Stimulated activated naive CD4-positive, alpha-beta T cell treated with Interleukin-2 at 50 U/mL for 16 hours (primary cell): ENCODE measurements at places on chromosomes 7 and 10.
A peak's percentile ranks its signal among the peaks of the same experiment; 100 is the strongest.

GRCh38 chr10:48818081-48818480 lies 121.6 kb downstream of the LRRC18 start:
- no peak for DNase-seq

DNA sequence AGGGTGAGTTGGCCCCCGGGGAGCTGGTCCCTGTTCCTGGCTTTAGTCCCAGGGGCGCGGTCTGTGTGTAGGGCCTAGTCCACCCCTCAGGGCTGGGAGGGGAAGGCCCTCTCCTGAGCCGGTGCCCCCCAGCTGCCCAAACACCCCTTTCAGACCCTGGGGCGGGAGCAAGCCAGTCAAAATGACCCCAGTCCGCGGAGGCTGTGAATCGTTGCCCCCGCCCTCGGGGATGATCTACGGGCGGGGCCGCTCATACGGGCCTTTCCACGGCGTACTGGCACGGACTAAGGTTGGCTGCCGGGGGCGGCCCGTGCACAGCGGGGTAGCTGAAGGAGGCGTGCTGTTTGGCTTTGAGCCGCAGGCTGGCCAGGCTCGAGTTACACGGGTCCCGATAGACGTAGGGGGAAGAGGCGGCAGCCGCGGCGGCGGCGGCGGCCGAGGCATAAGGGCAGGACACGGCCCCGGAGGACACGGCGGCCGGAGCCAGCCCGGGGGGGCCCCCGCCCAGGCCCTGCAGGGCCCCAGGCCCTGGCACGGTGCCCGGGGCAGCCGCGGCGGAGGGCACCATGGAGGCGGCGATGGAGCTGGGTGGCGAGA lies 4.3 kb downstream of the ELOVL3 start:
- DNase-seq = peak; percentile 20

DNA sequence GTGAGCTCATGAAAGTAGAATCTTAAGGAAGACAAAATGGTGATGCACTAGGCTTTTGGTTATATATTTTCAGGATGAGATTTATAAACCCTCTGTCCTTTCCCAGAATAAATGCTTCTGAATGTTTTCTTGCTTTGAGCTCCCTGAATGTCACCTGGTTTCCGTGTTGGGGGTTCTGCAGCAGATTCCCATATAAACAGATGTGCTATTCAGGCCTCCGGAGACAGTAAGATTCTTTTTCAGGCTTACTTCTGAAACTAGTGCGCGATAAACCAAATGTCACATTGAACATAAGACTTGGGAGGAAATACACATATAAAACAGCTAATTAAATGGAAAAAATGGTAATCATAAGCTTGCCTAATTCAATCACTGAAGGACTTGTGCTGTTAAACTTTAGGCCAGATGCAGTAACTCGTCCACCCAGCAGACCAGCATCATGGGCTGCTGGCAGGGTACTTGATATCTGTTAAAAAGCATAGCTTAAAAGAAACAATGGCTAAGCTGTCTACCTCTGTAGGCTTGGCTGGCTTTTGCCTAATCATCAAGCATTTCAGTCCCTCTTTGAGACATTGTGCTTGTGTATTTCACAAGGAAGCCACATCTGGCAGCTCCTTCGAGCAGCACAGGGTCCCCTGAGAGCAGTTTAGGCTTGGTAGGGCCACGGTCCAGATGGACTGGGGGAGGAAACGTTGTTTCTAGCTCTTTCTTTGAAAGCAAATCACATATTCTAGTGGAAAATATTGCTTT lies 281.2 kb upstream of the KIAA1217 start:
- no peak for DNase-seq

DNA sequence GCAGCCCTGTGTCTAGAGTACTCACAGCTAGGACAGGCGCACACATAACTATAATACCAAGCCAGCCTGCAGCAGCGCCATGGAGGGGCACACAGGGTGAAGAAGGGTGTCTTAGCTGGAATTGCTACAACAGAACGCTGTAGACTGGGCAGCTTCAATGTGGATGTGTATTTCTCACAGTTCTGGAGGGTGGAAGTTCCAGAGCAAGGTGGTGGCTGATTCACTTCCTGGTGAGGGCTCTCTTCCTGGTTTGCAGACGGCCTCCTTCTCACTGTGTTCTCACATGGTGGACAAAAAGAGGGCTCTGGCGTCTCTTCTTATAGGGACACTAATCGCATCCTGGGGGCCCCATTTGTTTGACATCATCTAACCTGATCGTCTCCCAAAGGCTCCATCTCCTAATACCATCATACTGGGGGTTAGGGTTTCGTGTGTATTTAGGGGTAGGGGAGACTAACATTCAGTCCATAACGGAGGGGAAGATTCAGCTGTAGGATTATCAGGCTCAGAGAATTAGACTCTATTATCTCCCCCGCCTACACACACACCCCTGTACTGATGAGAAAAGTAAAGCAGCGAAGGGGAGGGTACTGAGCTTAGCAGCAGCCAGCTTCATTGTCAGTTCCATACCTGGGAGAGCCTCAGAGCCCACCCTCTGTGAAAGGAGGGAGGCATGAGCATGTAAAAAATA lies 289.1 kb downstream of the CCDC3 start:
- no peak for DNase-seq

DNA sequence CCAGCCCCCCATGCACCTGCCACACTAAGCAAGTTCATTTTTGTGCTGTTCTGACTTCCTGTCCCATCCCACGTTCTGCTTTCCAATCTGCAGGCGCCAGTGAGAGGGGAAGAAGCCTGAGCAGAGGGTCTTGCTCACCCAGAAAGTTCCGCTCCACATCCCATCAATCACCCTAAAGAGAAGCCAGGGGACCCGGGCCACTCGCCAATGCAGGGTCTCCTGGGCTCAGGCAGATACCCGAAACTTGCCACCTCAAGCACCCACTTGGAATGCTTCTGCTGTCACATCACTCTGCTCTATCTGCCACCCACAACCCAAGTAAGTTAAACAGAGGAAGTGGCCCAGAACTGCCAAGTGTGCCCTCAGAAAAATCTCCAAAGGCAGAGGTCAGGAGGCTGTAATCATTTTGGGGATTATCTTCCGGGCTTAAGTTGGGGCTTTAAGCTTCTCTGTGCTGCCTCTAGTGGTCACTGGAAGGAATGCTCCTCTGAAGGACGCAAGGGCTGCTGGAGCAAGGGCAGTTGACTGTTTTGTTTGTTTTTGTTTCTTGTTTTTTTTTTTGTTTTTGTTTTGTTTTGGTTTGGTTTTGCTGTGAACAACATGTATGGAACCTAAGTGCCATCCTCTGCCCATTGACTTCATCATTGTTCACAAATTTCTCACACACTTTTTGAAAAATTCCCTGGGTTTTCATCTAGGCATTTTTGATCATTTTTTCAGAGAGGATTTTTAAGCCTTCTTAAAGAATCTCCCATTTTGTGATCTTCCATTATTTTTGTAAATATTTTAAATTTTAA lies 25.5 kb downstream of the PRR15 start:
- DNase-seq = no peak
